ENCODE measurements at places on chromosomes 4 and X.
A peak's percentile ranks its signal among the peaks of the same experiment; 100 is the strongest.

GRCh38 chr4:33626221-33626620, 2618.1 kb downstream of the ARAP2 start:
- DNase-seq: no peak

- peak; percentile 73 for DNase-seq
Measured at GRCh38 chr4:174215961-174216680, 67.3 kb downstream of the FBXO8 start.

DNA sequence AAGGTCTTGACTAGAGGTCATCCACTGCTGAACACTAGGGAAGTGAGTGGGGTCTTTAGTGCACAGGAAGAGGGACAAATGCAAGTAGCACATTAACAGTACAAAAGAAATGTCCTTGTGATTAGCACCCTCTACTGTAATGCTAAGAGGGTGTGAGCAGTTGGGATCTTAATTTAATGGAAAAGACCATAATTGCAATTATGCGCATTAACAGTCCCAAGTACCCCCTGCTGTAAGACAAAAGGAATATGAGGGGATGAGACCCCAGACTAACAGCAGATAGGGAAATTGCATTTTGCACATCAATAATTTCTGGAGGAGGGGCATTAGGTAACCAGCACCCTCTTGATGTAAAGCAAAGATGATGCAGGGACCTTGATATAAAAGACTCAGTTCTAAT, 285.0 kb downstream of the CHIC1 start:
- no peak for DNase-seq

DNA sequence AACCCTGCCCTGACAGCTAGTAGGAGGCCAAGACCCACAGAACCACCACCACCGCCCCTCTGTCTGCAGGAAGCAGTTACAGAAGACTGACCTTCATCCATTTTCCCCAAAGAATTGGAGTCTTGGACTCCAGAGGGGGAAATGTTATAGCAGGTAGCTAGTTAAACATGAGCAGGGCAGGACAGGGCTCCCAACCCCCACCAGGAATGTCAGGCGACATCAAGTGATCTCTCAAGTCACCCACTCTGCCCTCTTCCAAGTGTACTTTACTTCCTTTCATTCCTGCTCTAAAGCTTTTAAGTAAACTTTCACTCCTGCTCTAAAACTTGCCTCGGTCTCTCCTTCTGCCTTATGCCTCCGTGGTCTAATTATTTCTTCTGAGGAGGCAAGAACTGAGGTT, 17.1 kb upstream of the AADAT start:
- DNase-seq: no peak

DNA sequence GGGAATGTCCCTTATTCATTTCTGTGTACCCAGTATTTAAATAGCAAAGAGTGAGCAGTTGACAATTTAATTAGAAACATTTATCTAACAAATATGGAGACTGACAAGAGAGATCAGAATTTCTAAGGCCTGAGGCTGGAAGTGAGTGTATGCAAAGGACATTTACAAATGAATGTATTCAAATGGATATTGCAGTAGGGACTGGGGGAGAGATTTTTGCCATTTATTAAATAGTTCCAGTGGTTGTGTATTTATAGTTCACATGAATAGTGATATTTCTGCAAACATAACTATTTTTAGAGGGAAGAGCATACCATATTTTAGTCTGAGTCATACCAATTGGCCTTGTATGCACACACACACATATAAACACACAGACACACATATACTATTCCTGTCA, 592.4 kb downstream of the GLUD2 start:
- no peak for DNase-seq

DNA sequence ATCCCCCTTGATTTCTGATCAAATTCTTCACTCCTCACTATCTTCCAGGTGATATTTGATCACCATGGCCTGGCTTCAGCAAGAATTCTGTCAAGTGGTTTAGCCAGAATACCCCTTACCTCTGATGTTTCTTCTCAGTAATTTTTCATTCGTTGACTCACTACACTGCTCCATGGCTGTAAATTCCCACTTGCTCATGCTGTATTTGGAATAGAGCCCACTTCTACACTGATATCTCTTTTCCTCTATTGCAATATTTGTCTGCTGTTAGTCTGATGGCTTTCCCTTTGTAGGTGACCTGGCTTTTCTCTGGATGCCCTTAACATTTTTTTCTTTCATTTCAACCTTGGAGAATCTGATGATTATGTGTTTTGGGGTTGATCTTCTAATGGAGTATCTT, 73.9 kb upstream of the DIPK2B start:
- DNase-seq: no peak

DNA sequence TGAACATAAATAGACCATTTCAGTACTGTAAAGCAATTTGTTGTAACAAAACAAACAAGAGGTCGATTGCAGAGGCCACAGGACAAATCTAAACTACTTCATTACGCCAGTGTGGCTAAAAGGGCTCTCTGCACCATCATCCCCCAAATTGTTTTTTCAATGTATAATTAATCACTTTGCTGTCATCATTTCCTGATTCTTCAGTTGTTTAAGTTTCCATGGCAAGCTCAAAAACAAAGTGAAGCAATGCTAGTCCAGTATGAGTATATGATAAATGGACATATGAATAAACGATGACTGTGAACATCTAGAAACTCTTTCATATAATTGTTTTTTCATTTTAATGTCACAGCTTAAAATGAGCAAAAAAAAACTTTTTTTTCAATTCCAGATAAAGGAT, 235.4 kb upstream of the FGF13 start:
- DNase-seq: no peak

- DNase-seq: peak; percentile 60
Measured at GRCh38 chr4:75895744-75896314, 6.4 kb downstream of the PPEF2 start.

DNA sequence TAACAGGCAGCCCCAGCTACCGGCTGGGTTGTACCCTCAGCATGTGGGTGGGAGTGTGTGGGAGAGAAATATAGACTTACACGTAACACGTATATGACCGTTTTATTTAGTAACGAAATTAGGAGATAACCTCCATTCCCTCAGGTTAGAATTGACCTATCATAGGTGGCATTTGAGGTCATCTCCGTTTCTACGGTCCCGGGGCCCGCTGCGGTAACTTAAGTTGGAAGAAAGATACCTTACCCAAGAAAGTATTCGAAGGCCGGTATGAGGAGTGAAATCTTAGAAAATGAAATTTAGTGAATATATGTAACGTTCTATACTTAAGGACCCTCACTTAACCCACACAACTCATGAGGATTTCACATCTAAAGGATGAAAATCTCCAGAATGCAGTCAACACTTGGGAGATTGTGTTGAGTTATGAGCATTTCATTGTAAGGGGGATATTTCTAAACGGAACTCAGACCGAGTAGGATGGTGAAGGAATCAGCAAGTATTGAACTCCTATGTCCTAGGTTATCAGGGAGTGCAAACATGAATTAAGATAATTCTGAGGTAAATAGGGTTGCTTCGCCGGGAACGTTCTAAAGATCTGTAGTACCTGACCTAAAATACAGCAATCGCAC, 891 bp downstream of the CISD2 start:
- DNase-seq: no peak

GRCh38 chrX:38651625-38652601, 90.6 kb downstream of the TSPAN7 start:
- no peak for DNase-seq

- DNase-seq: no peak
Measured at GRCh38 chr4:76256032-76256431, 4.5 kb downstream of the FAM47E start.

- DNase-seq: no peak
Measured at GRCh38 chrX:151704041-151704663, 8.9 kb downstream of the PRRG3 start.

- no peak for DNase-seq
Measured at GRCh38 chrX:40912576-40912975, 172.7 kb upstream of the USP9X start.

DNA sequence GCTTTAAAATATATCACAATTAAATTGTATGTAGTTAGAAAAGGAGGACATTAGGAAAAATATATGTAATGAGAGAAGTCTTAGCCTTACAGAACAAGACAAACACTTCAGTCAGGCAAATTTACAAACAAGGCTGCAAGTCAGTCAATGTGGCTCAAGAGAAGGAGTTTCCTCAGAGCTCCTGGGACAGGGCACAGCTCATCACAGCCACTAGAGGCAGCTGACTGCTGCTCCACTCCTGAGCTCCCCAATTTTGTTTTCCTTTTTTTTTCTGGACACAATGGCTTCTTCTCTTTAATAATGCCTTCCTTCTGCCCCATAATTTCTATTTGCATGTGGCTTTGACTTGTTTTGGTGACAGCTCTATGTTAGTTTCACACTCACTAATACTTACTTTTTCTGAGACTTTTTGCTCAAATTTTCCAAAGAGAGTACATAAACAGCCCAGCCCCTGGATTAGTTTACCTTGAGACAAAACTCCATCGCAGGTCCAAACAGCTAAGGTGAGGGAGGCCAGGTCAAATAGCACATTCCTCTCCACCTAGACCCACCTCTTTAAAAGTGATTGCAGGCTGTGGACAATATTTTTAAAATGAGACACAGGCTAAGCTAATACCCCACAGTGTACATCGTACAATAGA, 850.4 kb upstream of the FRG1 start:
- DNase-seq: peak; percentile 66

- no peak for DNase-seq
Measured at GRCh38 chr4:183053681-183054080, 45.4 kb upstream of the WWC2 start.

Data from endodermal cell (in vitro differentiated cells).